ENCODE measurements at places on chromosomes 2 and 18.
A peak's percentile ranks its signal among the peaks of the same experiment; 100 is the strongest.

- DNase-seq: no peak
These were observed 73.9 kb downstream of the MAP4K4 start for GRCh38 chr2:101771227-101771902.

GRCh38 chr2:56184500-56185011 lies 766 bp downstream of the CCDC85A start:
- DNase-seq: no peak

GRCh38 chr2:113886479-113887008 lies 3.3 kb upstream of the ACTR3 start:
- DNase-seq: no peak

- no peak for DNase-seq
These were observed 307.3 kb upstream of the FBXO11 start for GRCh38 chr2:48213646-48214045.

GRCh38 chr2:213189001-213189899 lies 37.8 kb upstream of the IKZF2 start:
- DNase-seq: no peak

GRCh38 chr18:10523544-10523943 lies 2.3 kb upstream of the NAPG start:
- no peak for DNase-seq

GRCh38 chr18:23627321-23627720 lies 35.4 kb downstream of the ANKRD29 start:
- DNase-seq: no peak

GRCh38 chr2:45124456-45124855 lies 115.2 kb upstream of the SIX2 start:
- DNase-seq: no peak

DNA sequence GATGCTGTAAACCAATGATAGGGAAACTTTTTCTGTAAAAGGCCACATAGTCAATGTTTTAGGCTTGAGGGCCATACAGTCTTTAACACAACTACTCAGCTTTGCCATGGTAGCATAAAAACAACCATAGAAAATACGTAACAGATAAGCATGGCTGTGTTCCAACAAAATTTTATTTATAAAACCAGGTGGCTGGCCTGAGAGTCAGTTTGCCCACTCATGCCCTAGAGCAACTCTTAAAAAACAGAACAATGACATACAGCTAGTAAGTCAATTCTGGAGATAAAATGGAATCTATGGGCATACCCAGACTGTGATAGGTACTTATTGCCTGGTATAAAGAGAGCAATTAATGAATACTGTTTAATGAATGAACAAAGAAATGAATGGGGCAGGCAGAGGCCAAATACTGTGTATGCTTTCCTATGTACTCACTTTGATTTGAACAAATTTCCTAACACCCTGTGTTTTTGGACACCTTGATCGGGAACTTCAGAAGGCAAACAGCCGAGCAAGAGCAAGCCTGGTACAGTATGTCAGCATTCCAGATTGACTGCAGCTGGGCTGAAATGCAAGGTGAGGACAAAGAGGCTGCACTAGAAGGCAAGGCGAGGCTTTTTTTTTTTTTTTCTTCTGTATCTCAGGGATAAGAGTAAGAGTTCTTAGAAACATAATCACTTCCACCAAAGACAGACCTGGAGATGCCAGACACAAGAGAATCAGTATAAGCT lies 315.3 kb downstream of the CLIP4 start:
- no peak for DNase-seq

DNA sequence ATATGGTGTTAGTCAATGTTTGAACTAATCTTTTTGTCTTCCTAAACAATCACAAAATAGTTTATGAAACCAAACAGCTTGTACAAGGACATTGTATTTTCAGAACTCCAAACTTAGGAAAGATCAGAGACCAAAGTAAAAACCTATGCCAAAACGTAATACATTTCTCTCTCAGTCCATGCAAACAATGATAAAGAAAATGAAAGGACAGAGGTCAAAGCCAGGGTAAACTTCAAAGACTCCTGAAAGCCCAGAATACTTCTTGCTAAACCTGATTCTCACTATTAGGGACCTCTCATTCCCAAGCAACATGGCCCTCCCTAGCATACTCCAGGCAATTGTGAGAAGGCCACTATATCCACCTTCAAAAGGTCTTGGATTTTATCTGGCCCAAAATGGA lies 105.1 kb upstream of the GALNT5 start:
- no peak for DNase-seq

- no peak for DNase-seq
These were observed 45.5 kb upstream of the FRZB start for GRCh38 chr2:182911813-182912517.

- DNase-seq: peak; percentile 6
These were observed 46.7 kb upstream of the KCNF1 start for GRCh38 chr2:10864861-10865636.

- no peak for DNase-seq
These were observed 110.9 kb upstream of the DNAJC10 start for GRCh38 chr2:182605166-182605565.
